A549 treated with CORT108297 at 1 μM for 4 hours (cell line): ENCODE measurements at places on chromosomes 1 and 21. TPM values are rescaled to one million over a fixed set of nuclear protein-coding genes. Genes with fewer than 3 reads are reported as not detected.

SELE gene
- 0.02 TPM in 1 of 5 replicates, not detected in the others for total RNA-seq

SYT14 gene
- total RNA-seq, result 0.02 to 0.06 TPM (median 0.06 TPM) in 5 replicates

SHISAL2A gene
- 0.12 to 0.31 TPM (median 0.21 TPM) in 3 of 5 replicates, not detected in the others for total RNA-seq

IRF2BP2 gene
- total RNA-seq, result 84.0 to 113 TPM (median 111 TPM) in 5 replicates

SLC44A5 gene
- 0.02 to 0.17 TPM (median 0.06 TPM) in 5 replicates for total RNA-seq

ADORA3 gene
- not detected in 5 replicates for total RNA-seq

PHTF1 gene
- total RNA-seq, result 14.8 to 16.0 TPM (median 15.6 TPM) in 5 replicates
